Activated naive CD4-positive, alpha-beta T cell (primary cell): ENCODE measurements at places on chromosomes 5 and 9.

- DNase-seq = no peak
Observed at GRCh38 chr9:121499427-121500164, at the start of gene GGTA1. TSS of gene GGTA1 (minus strand) at chr9:121499844. CDS start at chr9:121467922, 31,922 bp downstream.

- no peak for DNase-seq
Observed at GRCh38 chr9:136640171-136641111, 22.3 kb upstream of the EGFL7 start.

GRCh38 chr5:10018201-10019069 is 231.3 kb downstream of the ATPSCKMT start:
- no peak for DNase-seq

- no peak for DNase-seq
Observed at GRCh38 chr9:96086936-96087571, 211.6 kb downstream of the ERCC6L2 start.

DNA sequence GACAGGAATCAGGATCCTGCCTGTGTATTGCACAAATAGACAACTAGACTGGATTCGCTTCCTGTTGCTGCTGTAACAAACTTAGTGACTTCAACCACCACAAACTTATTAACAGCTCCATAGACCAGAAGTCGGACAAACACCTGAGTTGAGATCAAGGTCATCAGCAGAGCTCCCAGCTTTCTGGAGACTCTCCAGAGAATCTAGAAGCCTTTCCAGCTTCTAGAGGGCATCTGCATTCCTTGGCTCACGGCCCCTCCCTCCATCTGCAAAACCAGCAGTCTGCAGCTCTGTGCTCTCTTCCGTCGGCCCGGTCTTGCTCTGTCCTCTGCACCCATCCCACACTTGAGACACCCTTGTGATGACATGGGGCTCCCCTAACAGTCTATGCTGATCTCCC is 99.1 kb downstream of the KCNT1 start:
- no peak for DNase-seq

DNA sequence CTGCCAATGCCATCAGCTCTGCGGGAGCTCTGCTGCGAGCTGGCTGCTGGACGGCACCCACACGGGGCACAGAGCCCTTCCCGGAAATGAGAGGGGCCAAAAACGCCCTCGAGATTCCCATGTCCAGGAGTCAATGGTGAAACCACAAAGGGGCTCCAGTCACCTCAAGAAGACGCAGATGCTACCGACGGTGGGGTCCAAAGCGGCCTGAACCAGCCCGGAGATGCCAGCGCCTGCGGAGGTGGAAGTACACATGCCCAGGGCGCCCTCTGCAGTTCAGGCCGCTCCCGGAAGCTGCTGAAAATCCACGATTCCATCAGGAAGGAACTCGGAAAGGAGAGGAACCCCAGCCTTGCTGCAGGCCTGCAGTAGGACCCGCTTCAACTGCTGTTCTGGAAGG is 82.4 kb upstream of the SELENOP start:
- no peak for DNase-seq

- DNase-seq = no peak
Observed at GRCh38 chr5:79386679-79387078, 127.3 kb downstream of the HOMER1 start.

- DNase-seq = no peak
Observed at GRCh38 chr9:16824545-16825330, 45.7 kb downstream of the BNC2 start.

GRCh38 chr5:175382171-175382570 is 61.8 kb downstream of the DRD1 start:
- no peak for DNase-seq

DNA sequence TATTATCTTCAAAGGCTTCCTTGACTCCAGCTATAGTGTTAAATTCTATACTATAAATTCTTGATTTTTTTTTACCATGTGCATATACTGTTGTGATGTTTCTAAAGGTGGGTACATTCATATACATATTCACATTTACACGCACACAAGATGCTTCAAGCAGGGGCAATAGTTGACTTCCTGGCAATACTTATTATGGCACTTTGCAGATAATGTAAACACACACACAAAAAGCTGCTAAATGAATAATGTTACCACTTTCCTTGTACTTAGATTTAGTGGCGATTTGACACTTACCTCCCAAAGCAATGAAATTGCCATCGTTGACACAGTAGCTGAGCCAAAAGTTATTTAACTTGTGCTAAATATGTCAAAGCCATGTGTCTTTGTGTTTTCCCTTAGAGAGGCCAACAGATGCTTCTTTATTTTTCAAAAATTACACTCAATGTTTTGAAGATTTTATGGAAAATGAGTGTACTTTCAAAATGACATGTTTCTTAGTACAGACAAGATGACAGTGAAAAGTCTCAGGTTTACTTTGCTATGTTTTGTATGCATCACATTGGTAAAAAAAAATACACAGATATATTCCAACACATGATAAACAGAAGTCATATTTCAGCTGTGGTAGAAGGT is 12.2 kb upstream of the ERAP2 start:
- DNase-seq = no peak

GRCh38 chr5:78419396-78419795 is 59.0 kb downstream of the SCAMP1 start:
- no peak for DNase-seq

- no peak for DNase-seq
Observed at GRCh38 chr5:31156631-31157160, 36.8 kb upstream of the CDH6 start.

DNA sequence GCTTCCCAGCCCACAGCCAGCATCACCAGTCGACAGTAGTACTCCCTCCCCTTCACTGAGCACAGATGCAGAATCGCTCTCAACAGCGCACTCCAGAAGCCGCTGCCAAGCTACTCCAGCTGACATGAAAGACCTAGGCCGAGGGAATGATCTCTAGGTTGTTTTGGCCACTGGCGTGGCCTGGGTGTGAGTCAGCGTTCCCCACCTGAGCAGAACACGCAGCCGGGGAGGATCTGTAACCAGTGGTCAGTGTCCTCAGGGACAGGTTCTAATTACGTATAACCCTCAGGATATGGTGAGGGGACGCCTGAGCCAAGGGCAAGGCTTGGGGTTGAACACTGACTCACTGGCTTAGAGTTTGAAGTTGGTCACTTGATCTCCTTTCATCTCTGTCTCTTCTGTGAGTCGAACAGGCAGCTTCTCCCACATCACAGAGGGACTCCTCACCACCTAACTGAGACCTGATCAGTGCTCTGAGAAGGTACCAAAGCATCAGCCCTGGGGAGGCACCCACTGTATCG is 76.9 kb upstream of the IL17B start:
- no peak for DNase-seq

GRCh38 chr5:1282131-1282992 is 12.5 kb downstream of the TERT start:
- no peak for DNase-seq

GRCh38 chr5:67900514-67900913 is 315.0 kb upstream of the PIK3R1 start:
- DNase-seq = no peak

GRCh38 chr5:170408877-170409660 is 19.9 kb upstream of the KCNMB1 start:
- no peak for DNase-seq

DNA sequence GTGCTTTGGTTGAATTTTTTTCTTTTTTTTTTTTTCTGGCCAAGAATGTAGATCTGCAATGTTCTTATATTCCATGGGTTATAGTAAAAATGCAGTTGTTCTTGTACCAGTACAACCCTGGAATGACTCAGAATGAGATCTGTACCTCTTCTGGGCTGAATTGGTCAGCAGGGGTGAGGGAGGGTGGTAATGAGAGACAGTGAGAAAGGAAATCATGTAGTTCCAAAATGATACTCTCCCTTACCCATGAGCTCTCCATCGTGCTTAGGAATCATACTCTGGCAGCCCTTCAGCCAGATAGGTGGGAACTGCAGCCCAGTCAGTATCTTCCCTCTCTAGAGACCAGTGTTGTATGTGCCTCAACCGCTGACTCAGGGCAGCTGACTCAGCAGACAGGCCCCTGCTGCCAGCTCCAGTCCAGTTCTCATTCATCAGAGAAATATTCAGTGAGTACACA is 2.1 kb upstream of the GLIS3 start:
- no peak for DNase-seq

GRCh38 chr9:89786655-89787054 is 181.8 kb downstream of the GADD45G start:
- no peak for DNase-seq

GRCh38 chr9:16873126-16873802 is 2.8 kb upstream of the BNC2 start:
- no peak for DNase-seq

GRCh38 chr5:51685419-51685818 is 302.2 kb downstream of the ISL1 start:
- DNase-seq = no peak

DNA sequence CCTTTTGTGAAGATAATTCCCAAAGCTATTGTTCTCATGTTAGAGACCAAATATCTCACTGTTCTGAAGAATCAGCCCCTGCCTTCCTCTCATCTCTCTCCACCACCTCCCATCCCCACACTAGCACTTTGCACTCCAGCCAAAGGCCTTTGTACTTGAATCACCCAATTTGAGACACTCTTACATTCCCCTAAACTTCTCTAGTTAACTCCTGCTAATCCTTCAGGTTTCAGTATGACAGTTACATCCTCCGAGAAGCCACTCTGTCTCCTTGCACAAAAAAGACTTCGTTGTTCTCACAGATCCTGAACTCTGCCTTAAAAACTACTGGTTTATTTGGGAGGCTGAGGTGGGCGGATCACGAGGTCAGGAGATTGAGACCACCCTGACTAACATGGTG is 227.5 kb downstream of the PIK3R1 start:
- DNase-seq = no peak

DNA sequence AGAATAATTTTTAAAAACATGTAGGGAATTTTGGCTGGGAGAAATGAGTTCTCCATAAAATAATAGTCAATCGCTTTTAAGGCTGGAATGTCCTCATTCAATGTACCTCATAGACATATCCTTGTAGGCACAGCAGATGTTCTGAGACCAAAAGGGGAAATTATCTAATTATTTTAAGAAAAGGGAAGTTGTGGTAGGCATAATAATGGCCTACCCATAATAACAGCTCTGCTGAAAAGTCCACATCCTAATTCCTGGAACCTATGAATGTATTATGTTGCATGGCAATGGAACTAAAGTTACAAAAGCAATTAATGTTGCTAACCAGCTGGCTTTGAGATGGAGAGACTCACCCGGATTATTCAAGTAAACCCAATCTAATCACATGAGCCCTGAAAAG is 216.1 kb downstream of the TRIM36 start:
- no peak for DNase-seq

DNA sequence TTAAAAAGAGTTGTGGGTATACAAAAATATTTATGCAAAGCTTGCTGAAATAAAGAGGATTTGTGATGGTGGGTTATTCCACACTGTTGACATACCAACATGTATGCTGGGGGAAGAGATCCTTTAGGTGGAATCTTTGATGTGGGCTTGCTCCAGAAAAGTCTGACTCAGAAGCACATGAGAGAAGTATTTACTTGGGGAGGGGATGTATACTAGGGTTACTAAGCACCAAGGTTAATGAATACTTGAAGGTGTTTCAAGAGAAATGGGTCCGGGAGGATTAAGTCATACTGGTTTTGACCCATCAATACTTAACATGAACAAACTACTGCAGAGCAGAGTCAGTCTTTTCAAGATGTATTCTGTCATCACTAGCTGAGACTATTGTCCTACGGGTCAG is 316.4 kb upstream of the GRIN3A start:
- DNase-seq = no peak

GRCh38 chr5:58687595-58687994 is 104.7 kb downstream of the RAB3C start:
- no peak for DNase-seq

- DNase-seq = no peak
Observed at GRCh38 chr5:143397302-143398052, 6.0 kb downstream of the NR3C1 start.

- no peak for DNase-seq
Observed at GRCh38 chr5:127053049-127053448, 20.3 kb downstream of the C5orf63 start.
